Hematopoietic multipotent progenitor cell treated with erythropoietin and hydrocortisone succinate and interleukin-3 and kit ligand, for 4 days (in vitro differentiated cells): ENCODE measurements at places on chromosomes 12 and 14.

GRCh38 chr12:97520106-97520505 is 57.5 kb downstream of the RMST start:
- DNase-seq = no peak

- DNase-seq = peak; percentile 87
These were observed 58.3 kb upstream of the EEA1 start for GRCh38 chr12:92987362-92987761.

GRCh38 chr12:32005496-32006125 is 46.4 kb downstream of the RESF1 start:
- peak; percentile 97 for DNase-seq

GRCh38 chr12:121446750-121447149 is 46.8 kb downstream of the RNF34 start:
- DNase-seq = no peak

GRCh38 chr12:93098077-93098476 is 169.0 kb upstream of the EEA1 start:
- DNase-seq = peak; percentile 94

- peak; percentile 35 for DNase-seq
These were observed 771 bp downstream of the DAAM1 start for GRCh38 chr14:59189091-59189785.

DNA sequence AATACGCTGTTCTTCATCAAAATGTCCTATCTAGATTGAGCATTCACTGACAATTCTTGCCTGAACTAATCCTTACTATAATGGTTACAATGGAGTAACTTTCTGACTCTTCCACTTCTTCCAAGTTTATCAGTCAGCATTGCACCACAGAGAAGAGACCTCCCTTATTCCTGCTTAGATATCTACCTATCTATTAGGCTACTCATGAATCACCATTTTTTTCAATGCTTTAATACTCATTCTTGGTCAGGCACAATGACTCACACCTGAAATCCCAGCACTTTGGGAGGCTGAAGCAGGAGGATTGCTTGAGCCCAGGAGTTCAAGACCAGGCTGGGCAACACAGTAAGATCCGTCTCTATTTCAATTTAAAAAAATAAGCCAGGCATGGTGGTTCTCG is 39.3 kb downstream of the RPS6KA5 start:
- no peak for DNase-seq

- peak; percentile 2 for DNase-seq
These were observed 117.9 kb downstream of the PDE3A start for GRCh38 chr12:20486233-20486632.

DNA sequence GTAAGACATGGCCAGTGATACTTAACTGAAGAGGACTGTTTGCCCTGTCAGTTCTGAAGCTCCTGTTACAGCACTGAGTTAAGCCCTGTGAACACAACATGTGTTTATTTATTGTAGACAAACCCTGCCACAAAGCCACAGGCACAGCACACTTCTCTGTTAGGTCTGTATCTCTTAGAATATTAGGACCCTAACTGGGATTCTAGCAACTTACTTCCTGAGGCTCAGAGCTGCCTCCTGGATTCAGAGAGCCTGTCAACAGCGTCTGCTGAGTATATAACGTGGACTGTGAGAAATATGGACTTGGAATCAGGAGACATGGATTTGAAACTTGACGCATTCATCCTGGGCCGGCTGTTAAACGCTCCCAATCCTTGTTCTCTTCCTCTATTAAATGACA is 135.0 kb upstream of the HIF1A start:
- DNase-seq = no peak

DNA sequence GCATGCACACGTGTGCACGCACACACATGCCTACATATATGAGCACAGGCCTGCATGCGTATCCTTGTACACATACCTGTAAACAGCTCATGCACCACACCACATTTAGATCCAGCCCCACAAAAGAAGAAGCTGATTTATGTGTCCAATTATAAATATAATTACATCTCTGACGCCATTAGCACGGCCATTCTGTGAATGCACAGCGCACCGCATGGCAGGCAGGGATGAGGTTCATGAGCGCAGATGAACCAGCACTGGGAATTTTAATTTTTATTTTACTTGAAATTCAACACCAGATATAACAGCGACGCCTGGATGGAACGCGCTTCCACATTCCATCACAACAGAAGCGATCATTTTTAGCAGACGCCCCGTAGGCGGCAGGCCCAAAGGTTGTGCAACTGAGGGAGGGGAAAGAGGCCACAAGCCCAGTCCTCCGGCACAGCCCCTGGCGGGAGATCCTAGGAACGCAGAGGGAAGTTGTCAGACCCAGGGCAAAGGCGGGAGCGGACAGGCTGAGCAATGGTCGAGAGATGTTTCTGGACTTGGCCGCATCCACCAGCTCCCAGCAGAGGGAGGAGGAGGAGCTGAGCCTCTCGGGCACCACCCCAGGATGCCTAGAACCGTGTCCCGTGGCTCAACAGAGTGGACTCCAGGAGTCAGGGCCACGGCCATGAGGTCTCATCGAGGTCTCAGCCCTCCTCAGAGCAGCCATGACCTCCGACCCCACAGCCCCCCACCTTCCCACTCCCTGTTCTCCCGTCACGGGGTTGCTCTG is 37.9 kb upstream of the GALNT9 start:
- DNase-seq = no peak

GRCh38 chr12:40146800-40147797 is 41.2 kb upstream of the SLC2A13 start:
- peak; percentile 23 for DNase-seq

GRCh38 chr12:91590966-91591638 is 408.5 kb upstream of the DCN start:
- no peak for DNase-seq

DNA sequence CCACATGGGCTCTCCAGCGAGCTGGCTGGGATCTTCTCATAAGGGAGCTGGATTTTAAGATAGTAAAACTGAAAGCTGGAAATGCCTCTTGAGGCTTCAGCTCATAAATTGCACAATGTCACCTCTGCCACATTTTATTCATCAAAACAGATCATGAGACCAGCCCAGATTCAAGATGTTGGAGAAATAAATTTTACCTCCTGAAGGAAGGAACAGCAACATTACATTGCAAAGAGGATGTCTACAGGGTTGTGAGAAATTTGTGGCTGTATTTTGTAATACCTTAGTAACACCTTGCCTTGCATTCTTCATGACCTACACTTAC is 43.1 kb upstream of the KRR1 start:
- DNase-seq = no peak

GRCh38 chr12:104452087-104452486 is 4.7 kb upstream of the CHST11 start:
- DNase-seq = no peak

- DNase-seq = peak; percentile 47
These were observed 124.3 kb upstream of the EGLN3 start for GRCh38 chr14:34075042-34075744.
